Ecto neural progenitor cell (in vitro differentiated cells): ENCODE measurements at places on chromosomes 16 and 17.

DNA sequence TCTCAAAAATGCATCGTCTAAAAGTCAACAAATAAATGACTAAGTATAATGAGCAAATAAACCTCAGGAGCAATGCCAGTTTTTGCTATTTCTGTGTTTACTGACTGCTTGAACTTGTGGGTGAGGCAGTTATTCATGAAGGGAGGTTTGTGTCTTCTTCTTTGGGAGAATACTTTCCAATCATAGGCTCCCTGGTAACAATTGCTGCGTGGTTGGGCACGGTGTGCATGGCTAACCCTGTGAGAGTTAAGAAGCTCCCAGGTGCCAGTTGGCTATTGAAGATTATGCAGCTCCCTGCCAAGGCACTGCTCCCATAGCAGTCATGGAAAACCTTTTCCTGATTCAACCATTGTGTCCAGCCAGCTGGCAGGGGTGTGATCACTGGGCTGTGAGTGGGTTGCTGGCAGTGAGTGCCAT lies 775.9 kb upstream of the GOT2 start:
- no peak for DNase-seq

GRCh38 chr17:50045154-50045553 lies 10.8 kb upstream of the ITGA3 start:
- DNase-seq: no peak

DNA sequence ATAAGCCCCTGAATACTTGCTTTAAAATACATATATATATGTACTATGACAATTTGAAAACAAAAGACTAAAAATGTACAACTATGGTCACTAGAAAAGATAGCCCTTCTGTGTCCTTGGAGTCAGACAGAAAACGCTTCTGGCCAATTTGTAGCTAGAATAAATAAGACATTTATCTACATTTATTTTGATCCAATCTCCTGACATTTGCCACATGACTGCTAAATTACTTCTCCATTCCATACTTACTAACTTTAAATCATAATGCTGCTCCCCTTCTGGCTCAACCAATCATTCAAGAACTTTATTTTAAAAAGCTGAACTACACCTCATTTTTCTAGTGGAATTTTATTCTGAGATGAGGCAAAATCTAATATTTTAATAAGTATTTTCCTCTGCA lies 65.8 kb downstream of the CYTH1 start:
- no peak for DNase-seq

DNA sequence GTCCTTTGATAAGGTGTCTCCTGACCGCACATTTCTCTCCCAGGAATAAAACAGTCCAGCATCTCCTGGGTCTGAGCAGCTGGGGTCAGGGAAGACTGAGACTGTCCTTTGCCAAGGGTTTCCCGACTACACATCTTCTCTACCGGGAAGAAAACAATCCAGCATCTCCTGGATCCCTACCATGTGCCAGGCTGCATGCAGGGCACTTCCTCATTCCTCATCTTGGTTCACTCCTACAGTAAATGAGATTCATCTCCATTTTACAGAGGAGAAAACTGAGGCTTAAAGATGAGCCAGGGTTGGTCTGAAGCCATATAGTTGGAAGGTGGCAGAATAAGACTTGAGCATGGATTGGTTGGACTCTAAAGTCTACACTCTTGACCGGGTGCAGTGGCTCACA lies 36.7 kb downstream of the NOG start:
- DNase-seq: no peak

GRCh38 chr17:57924677-57925076 lies 30.5 kb downstream of the CUEDC1 start:
- DNase-seq: no peak

- DNase-seq: no peak
These were observed 124.4 kb downstream of the SPACA3 start for GRCh38 chr17:33116021-33116551.

DNA sequence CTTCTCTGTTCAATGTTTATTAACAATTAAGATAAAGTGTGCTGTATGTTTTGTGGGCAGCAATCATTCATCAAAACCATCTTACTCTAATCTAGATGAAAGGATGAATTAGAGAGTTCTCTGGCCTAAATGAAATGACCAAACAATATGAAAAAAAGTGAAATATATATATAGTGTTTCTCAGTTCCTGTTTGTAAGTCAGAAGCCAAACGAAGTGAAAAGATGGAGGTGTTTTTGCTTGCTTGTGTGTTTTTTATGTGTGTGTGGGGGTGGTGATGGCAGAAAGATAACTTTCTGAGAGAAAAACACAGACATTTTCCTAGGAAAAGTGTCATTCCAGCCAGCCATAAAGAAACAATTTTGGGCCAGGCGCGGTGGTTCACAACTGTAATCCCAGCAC lies 138.6 kb downstream of the CDH8 start:
- DNase-seq: no peak

GRCh38 chr17:77684803-77685798 lies 273.4 kb upstream of the TNRC6C start:
- DNase-seq: no peak

DNA sequence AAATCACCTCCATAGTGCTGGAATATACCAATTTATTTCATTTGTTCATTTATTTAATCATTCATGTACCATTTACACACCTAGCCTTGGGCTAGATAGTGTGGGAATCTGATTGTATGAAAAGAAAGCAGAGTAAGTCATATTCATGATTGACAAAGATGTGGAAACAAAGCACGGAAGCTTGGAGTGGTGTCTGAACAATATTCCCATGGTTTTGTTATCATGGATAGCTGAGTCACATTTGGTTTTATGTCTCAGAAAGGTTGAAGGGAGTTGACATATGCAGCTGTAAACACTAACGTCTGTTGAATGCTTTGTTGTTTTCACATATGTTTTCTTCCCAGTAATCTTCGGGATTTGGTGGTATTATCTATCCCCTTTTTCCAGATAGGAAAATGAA lies 76.6 kb downstream of the MAP2K4 start:
- DNase-seq: no peak

DNA sequence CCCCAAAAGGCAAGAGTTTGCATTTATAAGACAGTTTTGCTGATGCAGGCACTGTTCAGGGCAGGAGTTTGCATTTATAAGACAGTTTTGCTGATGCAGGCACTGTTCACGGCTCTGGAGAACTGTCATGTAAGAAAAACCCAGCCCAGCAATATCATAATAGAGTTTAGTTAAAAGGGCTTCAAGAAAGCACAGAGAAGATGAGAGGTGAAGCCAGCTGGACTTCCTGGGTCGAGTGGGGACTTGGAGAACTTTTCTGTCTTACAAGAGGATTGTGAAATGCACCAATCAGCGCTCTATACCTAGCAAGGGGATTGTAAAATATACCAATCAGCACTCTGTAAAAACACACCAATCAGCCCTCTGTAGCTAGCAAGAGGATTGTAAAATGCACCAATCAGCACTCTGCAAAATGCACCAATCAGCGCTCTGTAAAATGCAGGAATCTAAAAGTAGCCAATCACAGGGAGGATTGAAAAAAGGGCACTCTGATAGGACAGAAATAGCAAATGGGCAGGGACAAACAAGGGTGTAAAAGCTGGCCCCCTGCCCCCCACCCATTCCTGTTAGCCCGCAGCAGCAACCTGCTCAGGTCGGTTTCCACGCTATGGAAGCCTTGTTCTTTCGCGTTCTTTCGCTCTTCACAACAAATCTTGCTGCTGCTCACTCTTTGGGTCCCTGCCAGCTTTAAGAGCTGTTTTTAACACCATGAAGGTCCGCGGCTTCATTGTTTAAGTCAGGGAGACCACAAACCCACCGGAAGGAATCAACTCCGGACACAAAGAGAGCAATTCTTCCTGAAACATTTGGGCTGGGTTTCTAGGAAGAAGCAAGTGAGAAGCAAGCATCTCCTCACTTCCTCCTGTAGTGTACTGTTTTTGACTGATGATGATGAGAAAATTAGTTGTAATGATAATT lies 1.8 kb upstream of the CBX1 start:
- DNase-seq: no peak

DNA sequence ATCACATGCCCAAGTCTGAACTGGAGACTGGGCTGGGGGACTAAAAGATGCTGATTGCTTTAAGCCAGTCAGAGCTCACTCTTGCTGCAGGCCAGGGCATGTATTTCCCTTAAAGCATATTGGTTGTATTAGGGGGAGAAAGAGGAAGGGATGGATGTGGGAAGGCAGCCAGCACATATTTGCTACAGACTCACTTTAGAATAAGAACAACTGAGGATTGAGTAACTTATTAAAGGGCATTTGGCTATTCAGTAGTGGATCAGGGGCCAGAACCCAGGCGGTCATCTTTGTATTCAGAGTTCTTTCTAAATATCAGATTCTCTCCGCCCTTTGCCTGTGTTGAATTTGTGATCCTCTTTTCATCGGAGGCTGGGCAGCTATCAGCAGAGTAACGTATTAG lies 231.7 kb downstream of the HAPSTR1 start:
- no peak for DNase-seq

- no peak for DNase-seq
These were observed 55.5 kb downstream of the YWHAE start for GRCh38 chr17:1344521-1344920.

GRCh38 chr17:50949989-50950877 lies 84.1 kb upstream of the TOB1 start:
- DNase-seq: peak; percentile 81

GRCh38 chr17:1724351-1724868 lies at the start of gene WDR81:
TSS of gene WDR81 (plus strand) at chr17:1724704. CDS start at chr17:1724960, 256 bp downstream.
- peak; percentile 97 for DNase-seq

DNA sequence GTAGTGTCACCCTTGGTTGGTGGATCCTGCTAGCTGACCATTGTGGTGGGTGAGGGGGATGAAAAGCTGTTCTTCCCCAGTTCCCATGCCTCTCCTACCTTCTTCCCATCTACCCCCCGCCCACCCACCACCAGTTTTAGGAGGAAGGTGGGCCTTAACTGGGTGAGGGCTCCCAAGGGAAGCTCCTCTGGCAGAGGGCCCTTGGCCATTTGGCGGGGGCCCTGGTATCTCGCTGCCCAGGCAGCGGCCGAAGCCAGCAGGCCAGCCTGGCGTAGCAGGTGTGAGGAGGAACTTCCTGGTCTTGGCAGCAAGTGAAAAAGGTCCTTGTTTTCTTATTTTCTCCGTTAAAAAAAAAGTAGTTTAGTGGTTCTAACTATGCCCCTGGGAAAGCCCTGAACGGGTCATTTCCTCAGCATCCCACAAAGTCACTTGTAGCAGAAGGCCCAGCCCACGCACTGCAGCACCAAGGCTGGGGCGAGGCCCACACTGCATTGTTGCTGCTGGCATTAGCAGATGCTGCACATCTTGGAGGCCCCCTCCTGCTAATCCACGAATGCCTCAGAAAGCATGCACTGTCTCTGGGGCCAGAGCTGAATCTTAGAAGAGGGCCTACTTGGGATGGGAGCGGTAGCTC lies 72.5 kb downstream of the MPRIP start:
- DNase-seq: no peak

DNA sequence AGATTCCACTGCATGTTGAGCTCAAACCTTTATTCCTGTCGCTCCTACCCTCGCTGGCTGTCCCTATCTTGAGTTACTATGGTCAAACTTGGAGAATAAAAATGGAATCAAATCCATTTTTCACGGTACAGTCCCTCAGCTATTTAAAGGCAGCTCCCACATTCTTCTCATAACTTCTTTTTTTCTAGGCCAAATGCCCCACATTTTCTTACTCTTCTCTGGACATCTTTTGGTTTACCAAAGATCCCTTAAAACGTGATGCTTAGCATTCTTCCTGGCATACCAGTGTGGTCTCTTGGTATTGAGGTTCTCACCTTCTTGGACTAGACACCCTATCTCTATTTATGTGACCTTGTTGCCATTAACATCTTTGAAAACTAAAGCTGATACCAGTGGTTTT lies 48.3 kb upstream of the MAF start:
- DNase-seq: no peak

GRCh38 chr16:70158261-70158939 lies 15.2 kb upstream of the CLEC18C start:
- DNase-seq: no peak

DNA sequence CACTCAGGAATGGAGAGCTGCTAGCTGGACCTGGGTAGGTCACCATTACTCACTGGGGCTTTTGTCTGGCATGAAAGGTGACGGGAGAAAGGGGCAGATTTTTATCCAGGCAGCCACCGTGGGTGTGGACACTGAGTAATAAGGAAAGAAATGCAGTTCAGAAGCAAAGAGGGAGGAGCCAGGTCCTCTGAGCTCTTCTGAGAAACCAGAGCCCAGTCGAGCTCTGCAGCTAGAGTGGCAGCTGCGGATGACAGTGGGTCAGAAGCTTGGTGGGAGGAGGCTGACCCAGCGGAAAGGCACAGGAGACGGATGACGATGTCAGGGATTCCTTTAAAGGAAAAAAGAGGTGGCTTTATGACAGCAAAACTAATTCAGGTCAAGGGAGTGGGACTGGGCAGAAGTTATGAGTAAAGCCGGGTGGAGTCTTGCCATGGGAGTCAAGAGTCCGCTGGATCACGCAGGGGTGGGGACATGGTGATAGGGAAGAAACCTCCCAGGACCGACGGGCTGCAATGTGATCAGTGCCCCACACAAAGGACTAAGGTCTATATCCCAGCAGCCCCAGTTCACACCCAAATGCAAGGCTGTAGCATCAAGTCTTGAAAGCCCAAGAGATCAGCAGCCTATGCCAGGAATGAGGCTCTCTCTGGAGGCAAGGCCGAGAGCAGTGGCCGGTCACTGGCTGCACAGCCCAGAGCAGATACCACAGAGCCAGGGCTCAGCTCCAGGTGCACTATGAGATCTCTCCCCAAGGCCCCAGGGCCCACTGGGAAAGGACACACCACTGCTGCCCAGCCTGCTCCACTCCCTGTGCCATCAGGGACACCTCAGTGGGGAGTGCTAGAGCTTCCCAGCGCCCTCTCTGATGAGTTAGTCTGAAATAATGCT lies 6.3 kb upstream of the MNT start:
- peak; percentile 51 for DNase-seq

DNA sequence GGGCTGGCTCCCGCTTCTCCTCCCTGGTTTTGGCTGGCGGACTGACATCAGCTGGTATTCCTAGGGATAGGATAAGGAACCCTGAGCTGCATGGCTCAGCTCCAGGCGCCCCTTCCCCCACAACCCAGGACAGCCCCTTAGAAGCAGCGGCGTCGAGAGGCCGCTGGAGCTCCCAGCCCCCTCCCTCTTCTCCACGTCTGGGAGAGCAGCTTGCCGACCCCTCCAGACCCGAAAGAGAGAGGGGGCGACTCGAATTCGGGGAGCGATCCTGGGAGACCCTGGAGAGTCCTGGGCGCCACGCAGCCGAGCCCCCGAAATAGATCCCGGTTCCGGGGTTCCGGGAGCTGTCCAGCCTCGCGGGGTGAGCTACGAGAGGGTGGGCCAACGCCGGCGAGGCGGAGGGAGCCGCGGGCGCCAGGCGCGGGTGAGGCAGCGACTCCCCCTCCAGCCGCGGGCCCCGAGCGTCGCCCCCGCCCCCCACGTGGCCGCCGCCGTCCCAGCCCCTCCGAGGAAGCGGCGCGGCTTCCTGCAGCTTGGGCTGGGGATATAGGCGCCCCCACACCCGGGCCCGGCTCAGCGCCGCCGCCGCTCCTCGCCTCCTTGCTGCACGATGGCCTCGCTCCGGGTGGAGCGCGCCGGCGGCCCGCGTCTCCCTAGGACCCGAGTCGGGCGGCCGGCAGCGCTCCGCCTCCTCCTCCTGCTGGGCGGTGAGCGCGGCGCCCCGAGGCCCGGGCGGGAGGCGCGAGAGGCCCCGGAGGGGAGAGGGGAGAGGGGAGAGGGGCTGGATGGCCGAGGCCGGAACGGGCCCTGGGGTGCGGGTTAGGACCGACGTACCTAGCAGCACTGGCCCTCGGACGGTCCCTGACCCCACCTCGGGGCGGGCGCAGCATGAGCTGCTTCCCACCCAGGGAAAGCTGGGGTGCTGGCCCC lies at the start of gene RAMP2:
RAMP2 (plus strand) TSS at position 576 of the 930 bp plus-strand sequence; CDS start at position 611, 35 bp downstream.
- DNase-seq: peak; percentile 80
